ENCODE measurements at places on chromosomes 4 and X. TPM values are rescaled to one million over a fixed set of nuclear protein-coding genes. Genes with fewer than 3 reads are reported as not detected.

DNA sequence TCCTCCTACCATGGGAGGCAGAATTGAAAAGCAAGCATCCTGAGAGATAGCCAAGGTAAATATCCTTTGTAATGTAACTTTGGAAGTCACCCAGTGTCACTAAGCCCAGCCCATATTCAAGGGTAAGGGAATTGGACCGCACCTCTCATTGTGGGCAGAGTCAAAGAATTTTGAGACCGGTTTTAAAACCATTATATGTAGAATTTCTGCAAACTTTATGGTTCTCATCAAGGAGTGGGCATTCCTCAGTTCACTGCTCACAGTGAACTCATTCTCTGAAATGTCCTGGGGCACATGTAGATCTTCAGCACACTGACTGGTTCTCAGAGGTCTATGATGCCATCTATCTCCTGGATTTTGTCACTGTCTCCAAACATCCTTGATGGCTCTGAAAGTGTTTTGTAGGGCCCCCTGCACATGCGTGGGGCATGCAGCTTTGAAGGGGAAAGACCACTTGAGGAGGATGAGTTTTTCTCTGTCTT, 35.3 kb upstream of the CHRNA9 start:
- no peak for DNase-seq

DNA sequence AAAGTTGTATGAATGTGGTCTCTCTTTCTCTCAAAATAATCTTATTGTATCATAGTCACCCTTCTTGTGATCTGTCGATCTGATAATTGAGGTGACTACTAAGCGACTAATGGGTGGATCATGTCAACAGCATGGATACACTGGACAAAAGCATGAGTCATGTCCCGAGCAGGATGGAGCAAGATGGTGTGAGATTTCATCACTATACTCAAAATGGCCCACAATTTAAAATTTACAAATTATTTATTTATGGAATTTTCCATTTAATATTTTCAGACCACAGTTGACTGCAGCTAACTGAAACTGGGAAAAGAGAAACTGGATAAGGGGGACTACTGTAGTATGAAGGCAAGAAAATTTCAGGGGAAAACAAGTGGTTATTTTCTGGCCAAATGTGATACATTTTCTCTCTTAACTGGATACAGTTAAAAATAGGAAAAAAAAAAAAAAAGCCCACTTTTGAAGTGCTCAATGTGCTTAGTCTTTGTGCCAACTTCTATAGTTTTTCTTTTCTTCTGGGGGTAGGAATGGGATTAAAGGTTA, 25.3 kb downstream of the FAM241A start:
- DNase-seq = no peak

- DNase-seq = no peak
Observed at GRCh38 chrX:109857584-109858228, 124.6 kb upstream of the ACSL4 start.

GRCh38 chr4:6924361-6924779, 14.7 kb downstream of the TBC1D14 start:
- DNase-seq = no peak

- DNase-seq = no peak
Observed at GRCh38 chr4:112386071-112386470, 88.9 kb downstream of the ALPK1 start.

DNA sequence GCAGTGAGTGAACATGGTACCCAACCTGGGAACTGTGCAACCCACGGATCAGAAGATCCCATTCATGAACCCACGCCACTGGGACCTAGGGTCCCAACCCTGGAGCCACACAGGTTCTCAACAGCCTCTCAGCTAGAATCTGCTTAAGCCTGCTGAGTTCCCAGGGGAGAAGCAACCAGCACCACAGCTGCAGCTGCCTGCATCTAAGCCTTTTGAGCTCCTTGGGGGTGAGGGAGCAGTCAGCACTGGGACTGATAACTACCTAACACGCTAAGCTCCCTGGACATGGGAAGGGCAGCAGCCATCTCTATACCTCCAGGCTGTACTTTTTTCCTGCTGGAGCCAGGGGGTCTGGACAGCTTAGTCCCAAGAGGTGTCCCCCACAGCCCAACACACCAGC, 179.3 kb downstream of the IL15 start:
- no peak for DNase-seq

GRCh38 chr4:184114431-184114830, 103.2 kb downstream of the ENPP6 start:
- DNase-seq = no peak

- DNase-seq = no peak
Observed at GRCh38 chr4:123976819-123977218, 580.2 kb downstream of the SPRY1 start.

- DNase-seq = no peak
Observed at GRCh38 chrX:45719751-45720501, 519.2 kb upstream of the DIPK2B start.

GRCh38 chrX:77528034-77528433, 80.8 kb downstream of the FGF16 start:
- DNase-seq = no peak

- DNase-seq = no peak
Observed at GRCh38 chr4:168408620-168409019, 71.7 kb downstream of the DDX60L start.

DNA sequence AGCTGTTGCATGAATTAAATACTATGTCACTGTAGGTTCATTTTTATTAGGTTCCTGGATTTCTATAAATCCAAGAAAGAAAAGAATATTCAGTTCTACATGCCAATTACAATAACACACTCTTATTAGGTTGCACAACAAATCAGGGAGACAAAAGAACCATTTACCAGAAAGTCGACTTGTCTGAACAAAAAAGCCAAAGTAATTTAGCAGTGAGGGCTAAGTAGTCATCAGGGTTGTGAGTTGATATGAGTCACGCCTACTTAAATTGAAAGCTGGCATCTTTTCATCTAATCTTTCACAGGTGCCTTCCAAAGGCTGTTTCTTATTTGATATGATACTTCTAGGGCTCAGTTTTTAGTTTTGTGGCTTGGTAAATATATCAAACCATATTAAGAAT, 25.4 kb upstream of the GNRHR start:
- no peak for DNase-seq

GRCh38 chr4:186144946-186145569, 40.6 kb downstream of the FAM149A start:
- peak; percentile 36 for DNase-seq

DNA sequence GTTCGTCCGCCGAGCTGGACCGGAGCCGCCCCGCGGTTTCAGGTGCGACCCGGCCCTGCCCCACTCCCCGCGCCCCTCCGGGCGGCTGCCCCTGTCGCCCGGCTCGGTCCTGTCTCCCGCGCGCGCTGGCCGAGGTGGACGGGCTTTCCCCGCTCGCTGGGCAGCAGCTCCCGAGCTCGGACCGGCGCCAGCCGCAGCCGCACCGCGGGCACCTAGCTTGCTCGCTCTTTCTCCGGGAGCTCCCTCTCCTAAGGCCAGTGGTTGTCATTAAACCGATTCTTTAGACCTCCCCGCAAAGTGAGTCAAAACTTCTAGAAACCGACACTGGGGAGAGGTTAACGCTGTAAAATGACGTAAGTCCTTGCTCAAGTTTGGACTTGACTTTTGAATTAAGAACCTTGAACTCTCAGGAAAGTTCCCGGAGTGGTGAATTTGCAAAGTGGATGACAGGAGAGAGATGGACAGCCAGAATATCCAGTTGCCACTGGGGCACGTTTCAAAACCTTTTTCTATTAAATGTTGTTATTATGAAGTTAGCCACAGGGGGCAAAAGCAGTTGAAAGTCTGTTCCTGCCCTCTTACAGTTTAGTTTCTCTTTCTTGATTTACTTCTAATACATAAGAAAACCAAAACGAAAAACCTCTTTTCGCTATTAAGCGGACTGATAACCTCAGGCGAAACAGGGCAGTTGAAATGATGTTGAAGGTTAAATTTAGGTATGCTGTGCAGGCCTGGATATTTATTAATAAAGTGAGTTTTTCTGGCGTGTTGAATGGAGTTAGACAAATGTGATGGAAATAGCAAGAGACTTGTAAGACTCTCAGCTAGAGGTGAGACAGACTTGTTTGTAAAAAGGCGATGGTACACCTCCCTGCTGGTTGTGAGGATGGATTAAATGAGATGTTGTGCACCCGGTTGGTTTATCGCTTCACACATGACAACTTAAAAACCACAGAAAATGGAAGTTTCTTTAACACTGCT, 847 bp downstream of the PI4K2B start:
- peak; percentile 51 for DNase-seq

DNA sequence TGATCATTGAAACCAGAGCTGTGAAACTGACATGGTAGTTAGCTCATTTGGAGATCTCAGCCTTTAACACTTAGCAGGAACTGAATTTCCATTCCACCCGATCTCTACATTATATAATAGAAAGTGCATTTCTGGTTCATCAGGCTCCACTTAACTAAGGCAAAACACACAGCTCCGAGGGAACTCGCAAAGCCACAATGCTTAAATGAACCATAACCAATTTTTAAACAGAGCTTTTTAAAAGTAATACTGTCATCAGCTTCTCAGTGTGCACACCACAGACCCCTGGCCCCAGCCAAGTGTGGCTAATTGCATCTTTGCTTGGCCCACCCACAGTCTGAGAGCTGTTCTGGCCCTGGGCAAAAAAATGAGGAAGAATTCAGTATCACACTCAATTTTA, 66.1 kb downstream of the DCHS2 start:
- DNase-seq = no peak

- no peak for DNase-seq
Observed at GRCh38 chr4:75666299-75666698, 6.9 kb downstream of the G3BP2 start.

GRCh38 chr4:145102619-145103018, 4.5 kb downstream of the ABCE1 start:
- no peak for DNase-seq

DNA sequence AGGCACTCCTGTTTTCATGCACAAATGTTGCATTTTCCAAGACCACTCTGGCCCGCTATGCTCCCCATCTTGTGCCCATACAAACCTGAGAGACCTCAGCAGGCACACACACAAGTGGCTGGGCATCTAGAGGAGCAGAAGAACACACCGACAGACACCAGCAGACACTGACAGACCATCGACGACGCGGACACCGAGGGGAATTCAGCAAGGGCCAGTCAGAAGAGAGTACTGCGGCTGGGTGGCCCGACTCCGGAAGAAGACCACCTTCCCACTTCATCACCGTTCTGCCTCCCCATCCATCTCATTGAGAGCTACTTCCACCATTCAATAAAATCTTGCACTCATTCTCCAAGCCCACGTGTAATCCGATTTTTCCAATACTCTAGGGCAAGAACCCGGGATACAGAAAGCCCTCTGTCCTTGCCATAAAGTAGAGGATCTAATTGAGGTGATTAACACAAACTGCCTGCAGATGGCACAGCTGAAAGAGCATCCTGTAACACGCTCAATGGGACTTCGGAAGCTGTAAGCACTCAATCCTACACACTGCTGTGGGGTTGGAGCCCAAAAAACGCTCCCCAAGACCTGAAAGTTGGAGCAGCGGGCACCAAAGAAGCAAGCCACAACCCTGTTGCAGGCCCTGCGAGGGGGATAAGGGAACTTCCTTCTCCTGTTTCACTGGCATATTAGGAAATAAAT, 780.9 kb downstream of the ARAP2 start:
- no peak for DNase-seq

DNA sequence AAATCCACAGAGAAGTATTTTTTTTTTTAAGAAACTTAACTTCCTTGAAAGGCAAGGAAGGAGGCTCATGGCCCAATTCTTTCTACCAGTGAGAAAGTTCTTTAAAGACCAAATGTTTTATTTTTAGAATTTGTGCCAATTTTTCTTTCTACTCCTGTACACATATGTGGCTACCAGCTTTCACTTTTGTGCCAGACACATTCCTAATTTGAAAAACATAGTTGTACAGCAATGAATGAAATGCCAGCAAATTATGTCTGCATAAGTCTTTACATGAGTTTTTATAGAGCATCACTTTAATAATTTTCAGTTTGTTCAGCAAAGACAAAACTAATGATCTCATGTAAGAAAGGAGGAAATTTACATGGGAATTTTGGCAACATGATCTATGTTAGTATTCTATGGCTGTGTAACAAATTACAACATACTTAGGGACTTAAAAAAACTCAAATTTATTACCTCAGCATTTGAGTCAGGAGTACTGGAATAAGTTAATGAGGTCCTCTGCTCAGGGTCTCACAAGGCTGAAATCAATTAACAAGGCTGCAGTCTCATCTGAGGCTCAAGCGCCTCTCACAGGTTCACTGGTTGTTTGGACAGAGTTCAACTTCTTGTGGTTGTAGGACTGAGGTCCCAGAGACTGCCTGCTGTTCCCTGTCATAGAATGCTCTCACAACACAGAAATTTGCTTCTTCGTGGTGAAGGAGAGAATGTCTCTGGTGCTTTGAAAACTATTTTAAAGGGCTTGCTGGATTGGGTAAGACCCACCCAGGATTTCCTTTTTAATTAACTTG, 678.2 kb upstream of the FAM241A start:
- DNase-seq = no peak

GRCh38 chr4:15873117-15873516, 65.4 kb downstream of the FGFBP1 start:
- no peak for DNase-seq

DNA sequence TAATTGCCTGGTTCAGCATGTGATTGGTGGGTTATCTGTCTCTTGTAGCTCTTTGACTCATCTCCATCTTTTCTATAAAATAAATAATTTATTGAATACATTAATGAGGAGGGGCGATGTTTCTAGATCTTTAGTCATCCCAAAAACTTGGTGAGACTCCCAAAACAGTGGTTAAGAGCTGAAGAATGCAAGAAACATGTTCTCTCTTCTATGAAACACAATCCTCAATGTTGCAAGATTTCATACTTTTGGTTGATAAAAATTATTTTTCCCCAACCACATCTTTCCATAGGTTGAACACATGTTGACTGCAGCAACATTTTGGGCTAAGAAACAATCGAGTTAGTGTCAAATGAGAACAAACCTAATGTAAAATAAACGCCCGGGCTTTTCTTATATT, 1.2 kb upstream of the TMEM47 start:
- DNase-seq = no peak

GRCh38 chrX:35166023-35166422, 223.4 kb downstream of the FAM47B start:
- DNase-seq = no peak

DNA sequence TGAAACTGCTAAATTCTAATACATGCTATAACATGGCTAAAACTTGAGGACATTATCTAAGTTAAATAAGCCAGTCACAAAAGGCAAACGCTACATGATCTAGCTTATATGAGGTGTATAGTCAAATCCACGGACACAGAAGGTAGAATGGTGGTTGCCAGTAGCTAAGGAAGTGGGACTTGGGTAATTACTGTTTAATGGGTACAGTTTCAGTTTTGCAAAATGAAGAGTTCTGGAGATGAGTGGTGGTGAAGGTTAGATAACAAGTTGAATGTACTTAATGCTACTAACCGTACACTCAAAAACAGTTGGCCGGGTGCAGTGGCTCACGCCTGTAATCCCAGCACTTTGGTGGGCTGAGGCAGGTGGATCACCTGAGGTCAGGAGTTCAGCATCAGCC, 644.5 kb upstream of the DIPK2B start:
- no peak for DNase-seq

RIPPLY1 gene
- not detected for total RNA-seq

TGIF2LX gene
- not detected for total RNA-seq

SRPX gene
- total RNA-seq = 50.7 TPM

H2BW2 gene
- not detected for total RNA-seq

AFM gene
- not detected for total RNA-seq

IL2 gene
- not detected for total RNA-seq

LGI2 gene
- 2.5 TPM for total RNA-seq

HTR2C gene
- not detected for total RNA-seq

FAM133A gene
- total RNA-seq = 0.19 TPM

CAMK2D gene
- 83.0 TPM for total RNA-seq

Data from mucosa of descending colon (tissue), 3 donors.